Mammary epithelial cell (primary cell): ENCODE measurements at places on chromosomes 11 and 22. TPM values are rescaled to one million over a fixed set of nuclear protein-coding genes. Genes with fewer than 3 reads are reported as not detected.

Gene OR51T1
- not detected for polyA plus RNA-seq

Gene OR52H1
- not detected for polyA plus RNA-seq

DNA sequence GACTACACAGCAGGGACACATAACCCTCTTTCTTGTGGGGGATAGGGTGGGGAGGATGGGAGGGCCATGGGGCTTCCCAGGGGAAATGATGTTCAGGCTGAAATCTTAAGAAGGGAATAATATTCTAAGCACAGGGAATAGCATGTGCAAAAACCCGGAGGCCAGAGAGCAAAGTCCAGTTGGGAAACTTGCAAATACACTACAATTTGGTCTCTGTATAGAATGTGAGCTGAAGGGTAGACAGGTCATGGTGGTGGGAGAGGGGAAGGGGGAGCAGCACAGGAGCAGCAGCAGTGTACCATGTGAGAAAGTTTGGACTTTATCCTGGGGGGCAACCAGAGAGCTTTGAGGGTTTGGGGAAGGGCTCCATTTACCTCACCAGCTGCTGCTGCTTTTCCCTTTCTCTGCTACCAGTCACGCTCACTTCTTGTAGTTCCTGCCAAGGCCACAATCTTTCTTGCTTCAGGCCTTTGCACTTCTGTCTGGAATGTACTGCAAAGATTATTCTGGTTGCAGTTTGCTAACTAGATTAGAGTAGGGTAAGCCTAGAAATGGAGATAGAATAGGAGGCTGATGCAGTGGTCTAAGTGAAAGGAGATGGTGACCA lies 43.0 kb downstream of the KREMEN1 start:
- DNase-seq = no peak

DNA sequence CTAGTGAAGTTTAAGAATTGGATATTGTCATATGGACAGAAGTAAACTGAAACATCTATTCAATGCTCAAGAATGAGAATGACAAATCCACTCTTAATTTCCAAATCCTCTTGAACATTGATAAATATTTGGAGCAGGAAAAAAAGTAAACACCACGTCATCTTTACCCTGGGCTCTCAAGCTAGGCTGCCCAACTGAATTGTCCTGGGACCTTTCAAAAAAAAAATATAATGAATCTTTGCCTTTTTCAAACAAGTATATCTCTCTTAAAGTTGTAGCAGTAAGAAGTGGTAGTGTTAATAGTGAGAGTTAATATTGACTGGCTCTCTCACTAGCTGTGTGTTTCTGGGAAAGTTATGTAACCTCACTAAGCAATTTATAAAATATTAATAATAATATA lies 374.3 kb downstream of the LRRC4C start:
- DNase-seq = no peak

DNA sequence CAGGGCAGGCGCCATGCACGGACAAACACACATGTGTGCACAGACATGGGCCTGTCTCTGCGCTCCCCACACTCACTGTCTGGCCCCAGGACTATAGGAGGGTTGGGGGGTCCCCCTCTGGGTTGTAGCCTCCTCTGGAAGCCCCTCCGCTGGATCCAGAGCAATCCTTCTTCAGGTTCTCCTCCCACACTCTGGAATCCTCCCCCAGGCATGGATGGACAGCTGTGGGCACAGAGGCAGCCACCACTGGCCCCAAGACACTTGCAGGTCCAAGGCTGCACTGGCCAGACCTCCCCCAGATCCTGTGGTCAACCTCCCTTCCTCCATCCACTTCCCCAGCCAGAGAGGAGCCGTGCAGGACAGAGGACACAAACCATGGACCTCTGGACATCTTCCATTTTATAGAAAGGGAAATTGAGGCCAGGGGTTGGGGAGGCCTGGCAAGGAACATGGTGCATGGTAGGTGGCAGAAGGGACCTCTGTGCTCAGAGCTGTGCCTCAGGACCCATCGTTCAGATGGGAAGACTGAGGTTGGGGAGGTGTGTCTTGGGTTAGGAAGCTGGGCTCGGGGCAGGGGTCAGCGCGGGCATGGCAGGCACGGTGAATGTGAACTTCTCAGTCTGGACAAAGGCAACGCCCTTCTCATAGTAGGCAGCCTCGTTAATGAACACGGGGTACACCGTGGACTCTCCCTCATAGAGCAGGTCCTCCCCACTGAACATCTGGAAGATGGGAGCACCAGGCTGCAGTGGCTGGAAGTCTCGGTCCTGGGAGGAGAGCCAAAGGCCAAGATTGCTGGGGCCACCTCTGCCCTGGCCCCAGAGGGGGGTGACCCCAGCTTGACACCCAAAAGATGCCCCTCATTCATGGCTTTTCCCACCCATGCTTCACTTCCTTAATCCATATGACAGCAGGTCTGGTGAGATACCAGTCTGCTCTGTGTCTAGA lies 2.9 kb upstream of the TBX10 start:
- DNase-seq = no peak

DNA sequence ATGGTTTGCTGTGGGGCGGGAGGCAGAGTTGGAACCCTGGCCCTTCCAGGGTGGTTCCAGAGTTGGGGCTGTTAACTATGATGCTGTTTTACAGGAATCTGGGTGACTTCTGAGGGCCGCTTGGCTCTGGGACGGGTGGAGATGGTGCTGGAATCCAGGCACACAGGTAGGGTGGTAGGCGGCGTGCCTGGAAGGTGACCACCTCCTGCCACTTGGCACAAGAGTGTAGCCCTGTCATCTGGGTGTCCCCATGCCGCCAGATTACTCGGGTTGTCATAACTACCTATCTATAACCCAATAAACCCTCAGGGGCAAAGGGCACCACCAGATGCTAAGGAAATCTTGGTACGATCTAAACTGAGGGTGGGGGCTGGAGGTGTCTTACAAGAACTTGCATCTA lies 1.3 kb downstream of the CARS1 start:
- no peak for DNase-seq

DNA sequence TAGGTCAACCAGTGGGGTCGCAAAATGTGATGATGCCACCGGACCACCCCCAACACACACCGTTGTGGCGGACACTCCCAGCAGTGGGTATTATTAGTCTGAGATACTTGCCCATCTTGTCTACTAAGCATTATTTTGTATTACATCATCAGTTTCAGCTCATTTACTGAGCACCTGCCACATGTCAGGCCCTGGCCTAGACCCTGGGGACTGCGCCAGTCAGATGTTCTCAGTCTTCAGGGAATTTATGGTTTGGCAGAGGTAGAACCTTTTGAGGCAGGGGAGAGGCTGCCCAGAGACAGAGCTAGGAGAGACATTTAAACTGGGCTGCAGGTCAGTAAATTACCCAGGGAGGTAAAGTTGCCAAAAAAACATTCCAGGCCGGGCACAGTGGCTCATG lies 43.1 kb upstream of the GCAT start:
- no peak for DNase-seq

DNA sequence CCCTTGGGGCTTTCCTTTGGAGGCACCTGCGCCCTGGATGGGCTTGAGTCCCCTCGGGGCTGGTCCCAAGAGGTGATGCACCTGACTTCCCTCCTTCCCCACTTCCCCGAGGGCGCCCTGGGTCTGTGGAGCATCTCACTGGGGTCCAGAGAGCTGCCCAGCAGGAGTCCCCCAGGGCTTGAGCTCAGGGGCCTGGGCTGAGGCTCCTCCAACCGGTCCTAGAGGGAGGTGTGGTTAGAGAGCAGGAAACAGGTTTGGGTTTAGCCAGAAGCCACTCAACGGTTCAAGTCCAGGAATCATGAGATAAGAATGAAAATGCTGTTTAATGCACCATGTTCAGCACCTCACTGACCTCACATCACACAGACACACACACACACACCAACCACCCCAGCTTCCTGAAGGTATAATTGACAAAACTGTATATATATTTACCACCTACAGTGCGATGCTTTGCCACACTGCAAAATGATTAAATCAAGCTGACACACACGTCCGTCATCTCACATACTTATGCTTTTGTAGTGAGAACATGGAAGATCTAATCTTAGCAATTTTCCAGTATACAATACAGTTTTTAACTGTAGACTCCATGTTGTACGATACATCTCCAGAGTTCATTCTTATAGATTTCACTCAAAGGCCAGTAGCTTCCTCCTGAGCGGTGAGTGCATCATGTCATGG lies 628 bp upstream of the IGLL1 start:
- no peak for DNase-seq

- DNase-seq = no peak
Measured at GRCh38 chr11:95306801-95307200, 75.8 kb upstream of the SESN3 start.

Gene RPS25
- 1,644 TPM for polyA plus RNA-seq

DNA sequence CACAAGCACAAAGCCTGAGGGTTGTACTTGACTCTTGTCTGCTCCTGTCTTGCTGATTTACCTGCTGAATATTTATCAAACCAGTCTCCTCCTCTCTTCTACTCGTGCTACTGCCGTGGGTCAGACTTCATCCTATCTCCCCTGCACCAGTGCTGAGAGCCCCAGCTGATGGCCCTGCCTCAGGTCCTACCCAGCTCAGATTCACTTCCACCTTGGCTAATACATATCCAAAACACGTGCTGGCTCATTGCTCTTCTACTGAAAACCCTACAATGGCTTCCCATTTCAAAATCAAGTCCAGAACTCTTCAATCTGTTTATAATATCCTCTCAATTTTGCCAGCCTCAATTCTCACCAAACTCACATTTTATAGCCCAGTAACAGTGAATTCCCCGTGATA lies 48.3 kb downstream of the RAB30 start:
- no peak for DNase-seq

- no peak for DNase-seq
Measured at GRCh38 chr22:38941488-38941987, 15.9 kb upstream of the APOBEC3A start.

DNA sequence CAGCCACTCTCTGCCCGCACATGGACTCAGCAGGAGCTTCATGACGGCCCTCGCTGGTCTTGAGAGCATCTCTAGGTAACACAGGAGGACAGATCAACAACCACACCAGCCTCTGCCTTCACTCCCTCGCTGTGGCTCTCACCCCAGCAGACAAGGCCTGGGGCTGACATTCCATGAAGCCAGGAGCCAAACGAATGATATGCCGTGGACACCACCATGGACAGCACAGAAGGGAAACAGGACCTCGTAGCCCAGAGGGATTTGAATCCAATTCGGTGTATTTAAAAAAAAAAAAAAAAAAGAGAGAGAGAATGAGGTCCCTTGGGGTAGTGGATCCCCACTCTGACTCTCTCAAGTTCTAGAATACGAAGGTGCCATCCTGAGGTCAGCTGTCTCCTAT lies 385.5 kb downstream of the SHANK2 start:
- no peak for DNase-seq

GRCh38 chr22:31098632-31099110 lies 8.7 kb downstream of the SELENOM start:
- DNase-seq = no peak

DNA sequence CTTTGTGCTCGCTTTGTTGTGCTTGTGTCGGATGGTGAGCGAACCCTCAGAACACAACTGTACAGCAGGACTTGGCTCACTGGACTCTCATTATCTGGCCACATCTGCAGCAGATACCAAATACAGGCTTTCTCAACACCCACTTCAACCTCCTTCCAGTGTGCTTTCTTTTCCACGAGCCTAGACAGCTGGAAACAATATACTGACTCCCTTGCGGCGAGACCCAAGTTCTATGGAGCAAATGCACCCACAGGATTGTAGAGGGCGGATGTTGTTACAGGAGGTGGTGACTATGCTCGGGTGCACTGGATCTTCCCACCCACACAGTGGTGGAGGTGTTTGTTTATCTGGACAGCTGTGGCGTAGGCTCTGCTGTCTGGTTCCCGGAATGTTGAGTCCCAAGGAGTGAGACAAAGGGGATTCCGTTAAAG lies 204.3 kb downstream of the TENM4 start:
- DNase-seq = peak; percentile 64

Gene GLB1L3
- polyA plus RNA-seq = 2.1 TPM

DNA sequence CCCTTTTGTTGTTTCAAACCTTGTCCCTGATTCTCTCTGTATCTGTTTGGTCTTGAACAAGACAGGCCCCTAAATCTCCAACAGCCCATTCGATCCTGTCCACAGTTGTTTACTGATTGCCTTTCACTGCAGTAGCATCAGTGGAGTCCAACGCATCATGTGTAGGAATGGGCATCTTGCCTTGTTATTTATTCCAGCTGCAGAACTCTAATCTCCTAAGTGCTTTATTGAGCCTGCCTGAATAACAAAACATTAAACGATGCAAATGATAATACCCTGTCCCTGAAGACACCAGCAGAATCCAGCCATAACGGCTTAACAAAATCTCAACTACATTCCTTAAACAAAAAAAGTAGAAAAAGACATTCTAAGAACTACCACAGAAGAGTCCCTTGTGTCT lies 50.1 kb downstream of the SLC35F2 start:
- no peak for DNase-seq

- DNase-seq = peak; percentile 78
Measured at GRCh38 chr22:41517172-41518047, 26.9 kb downstream of the POLR3H start.

- DNase-seq = no peak
Measured at GRCh38 chr11:45104790-45105084, 41.7 kb upstream of the PRDM11 start.

DNA sequence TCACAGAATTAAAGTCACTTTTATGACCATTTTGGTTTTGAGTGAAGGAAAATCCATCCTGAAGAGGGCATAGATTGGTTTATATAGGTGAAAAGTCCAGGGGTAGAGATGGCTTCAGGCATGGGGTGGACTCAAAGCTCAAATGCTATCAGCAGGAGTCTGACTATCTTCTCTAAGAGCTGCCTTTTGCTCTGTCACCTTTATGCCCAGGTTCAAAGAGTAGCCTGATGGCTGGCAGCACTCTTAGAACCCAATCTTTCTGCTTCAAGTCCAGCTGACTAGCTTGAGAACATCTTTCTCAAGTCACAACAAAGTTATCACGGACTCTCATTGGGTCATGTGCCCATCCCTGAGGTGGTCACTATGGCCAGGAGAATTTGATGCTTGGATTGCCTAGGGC lies 27.2 kb upstream of the SWAP70 start:
- no peak for DNase-seq

DNA sequence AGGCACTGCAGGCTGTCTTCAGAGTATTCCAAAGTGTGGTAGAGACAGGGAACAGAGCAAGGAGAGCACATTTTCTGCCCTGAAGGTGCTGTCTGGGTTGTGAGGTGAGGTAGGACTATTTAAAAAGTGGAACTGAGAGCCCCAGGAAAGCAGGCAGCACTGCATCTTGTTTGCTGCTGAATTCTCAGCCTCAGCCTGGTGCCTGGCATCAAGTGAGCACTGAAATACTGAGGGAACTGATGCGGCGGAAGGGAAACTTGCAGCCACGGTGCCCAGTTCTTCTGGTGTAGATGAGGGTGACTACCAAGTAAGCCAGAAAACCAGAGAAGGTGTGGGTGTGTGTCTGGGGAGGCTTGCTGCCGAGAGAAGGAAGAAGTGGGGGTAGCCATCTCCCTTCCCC lies 59.5 kb downstream of the TNRC6B start:
- DNase-seq = no peak

Gene STIM1
- polyA plus RNA-seq = 45.2 TPM

GRCh38 chr22:20636075-20636812 lies 128.8 kb downstream of the MED15 start:
- no peak for DNase-seq

DNA sequence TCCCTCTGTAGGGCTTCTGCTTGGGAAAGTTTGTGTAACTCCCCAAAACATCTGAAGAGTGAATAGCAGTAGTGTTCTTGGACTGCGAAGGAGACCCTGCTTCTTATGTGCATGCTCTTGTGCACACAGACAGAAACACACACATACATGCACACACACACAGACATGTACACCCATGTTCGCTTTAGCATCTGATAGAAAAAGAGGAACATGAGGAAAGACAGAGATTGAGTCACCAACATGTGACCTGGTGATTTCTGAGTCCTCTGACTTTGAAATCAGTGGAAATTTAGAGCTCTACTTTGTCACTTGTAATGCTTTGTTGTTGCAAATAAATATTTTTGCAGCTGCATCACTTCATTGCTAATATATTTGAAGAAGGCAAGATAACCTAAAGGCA lies 23.8 kb downstream of the CD44 start:
- DNase-seq = no peak
